ENCODE measurements at places on chromosomes 4 and X. TPM values are rescaled to one million over a fixed set of nuclear protein-coding genes. Genes with fewer than 3 reads are reported as not detected.

The ZNF157 gene
- total RNA-seq, result 0.15 TPM

The USP17L21 gene
- not detected for total RNA-seq

The CT47B1 gene
- not detected for total RNA-seq

The AKAP14 gene
- total RNA-seq, result not detected

The MTNR1A gene
- total RNA-seq, result not detected

The TEX13C gene
- not detected for total RNA-seq

The RTL3 gene
- not detected for total RNA-seq

The RAB41 gene
- not detected for total RNA-seq

The SPACA5 gene
- total RNA-seq, result not detected

The ADAMTS3 gene
- not detected for total RNA-seq

The CPZ gene
- not detected for total RNA-seq

All from T-helper 1 cell treated with Interleukin-12 subunit alpha and Interleukin-12 subunit beta and Interleukin-4 antibody, amounts not matched to agents 30 ng/mL and 1 ng/mL, for 36 hours (primary cell).